ENCODE measurements at places on chromosomes 13 and 19. TPM values are rescaled to one million over a fixed set of nuclear protein-coding genes. Genes with fewer than 3 reads are reported as not detected.

NKPD1 gene
- 1.2 TPM for total RNA-seq

SMIM44 gene
- total RNA-seq: not detected

AP1M2 gene
- not detected for total RNA-seq

POU2F2 gene
- total RNA-seq: 69.4 TPM

SYCN gene
- not detected for total RNA-seq

FXYD1 gene
- not detected for total RNA-seq

PCDH8 gene
- total RNA-seq: not detected

DLL3 gene
- 3.1 TPM for total RNA-seq

LRRC4B gene
- not detected for total RNA-seq

HSD17B14 gene
- 1.0 TPM for total RNA-seq

MCEMP1 gene
- total RNA-seq: not detected

FCAR gene
- total RNA-seq: not detected

GPR12 gene
- not detected for total RNA-seq

Measured in Karpas-422 (cell line).